T-helper 1 cell (primary cell): ENCODE measurements at places on chromosomes 7 and 10.

- DNase-seq, result no peak
Observed at GRCh38 chr10:42987121-42987541, 89.7 kb upstream of the RET start.

DNA sequence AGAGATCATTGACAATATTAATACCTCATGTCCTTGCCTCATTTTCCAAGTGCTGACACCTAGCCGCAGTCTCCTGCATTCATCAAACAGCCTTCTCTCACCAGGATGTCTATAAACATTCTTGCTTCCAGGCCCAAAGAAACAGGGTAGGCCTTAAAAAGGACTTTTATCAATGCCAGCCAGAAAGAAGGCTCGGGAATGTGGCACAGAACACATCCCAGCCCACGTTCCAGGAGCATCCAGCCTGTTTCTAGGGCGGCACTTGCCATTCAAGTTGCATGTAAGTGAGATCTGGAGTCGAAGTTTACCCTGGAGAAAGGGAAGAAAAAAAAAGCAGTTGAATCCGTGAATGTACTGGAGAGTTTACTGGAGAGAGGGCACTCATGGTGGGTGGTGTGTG lies 1083.1 kb downstream of the KCNMA1 start:
- no peak for DNase-seq

- no peak for DNase-seq
Observed at GRCh38 chr7:158676171-158676840, 28.3 kb downstream of the NCAPG2 start.

- DNase-seq, result no peak
Observed at GRCh38 chr10:42738679-42739078, 43.9 kb upstream of the BMS1 start.

- DNase-seq, result peak; percentile 37
Observed at GRCh38 chr7:26167303-26167934, 15.4 kb downstream of the NFE2L3 start.

GRCh38 chr7:47885309-47885986 lies 62.8 kb downstream of the PKD1L1 start:
- DNase-seq, result no peak

GRCh38 chr10:66472156-66472555 lies 453.7 kb upstream of the LRRTM3 start:
- no peak for DNase-seq

- no peak for DNase-seq
Observed at GRCh38 chr7:137771679-137772078, 75.1 kb downstream of the DGKI start.

DNA sequence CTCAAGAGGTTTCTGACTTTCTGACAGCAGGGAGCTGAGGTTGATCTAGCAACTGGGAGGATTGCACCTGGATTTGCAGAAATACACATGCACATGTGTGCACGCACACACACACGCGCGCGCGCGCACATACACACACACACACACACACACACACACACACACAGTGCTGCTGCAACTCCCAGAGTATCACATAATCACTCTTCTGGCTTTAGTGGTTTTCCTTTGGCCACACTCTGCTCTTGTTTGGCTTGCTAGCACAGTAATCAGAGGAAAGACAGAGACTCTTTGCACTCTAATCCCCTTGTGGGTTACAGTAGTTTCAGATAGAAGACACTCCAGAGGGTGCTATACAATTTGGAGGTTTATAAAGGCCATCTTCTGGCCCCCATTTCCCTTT lies 705.0 kb downstream of the AUTS2 start:
- no peak for DNase-seq

DNA sequence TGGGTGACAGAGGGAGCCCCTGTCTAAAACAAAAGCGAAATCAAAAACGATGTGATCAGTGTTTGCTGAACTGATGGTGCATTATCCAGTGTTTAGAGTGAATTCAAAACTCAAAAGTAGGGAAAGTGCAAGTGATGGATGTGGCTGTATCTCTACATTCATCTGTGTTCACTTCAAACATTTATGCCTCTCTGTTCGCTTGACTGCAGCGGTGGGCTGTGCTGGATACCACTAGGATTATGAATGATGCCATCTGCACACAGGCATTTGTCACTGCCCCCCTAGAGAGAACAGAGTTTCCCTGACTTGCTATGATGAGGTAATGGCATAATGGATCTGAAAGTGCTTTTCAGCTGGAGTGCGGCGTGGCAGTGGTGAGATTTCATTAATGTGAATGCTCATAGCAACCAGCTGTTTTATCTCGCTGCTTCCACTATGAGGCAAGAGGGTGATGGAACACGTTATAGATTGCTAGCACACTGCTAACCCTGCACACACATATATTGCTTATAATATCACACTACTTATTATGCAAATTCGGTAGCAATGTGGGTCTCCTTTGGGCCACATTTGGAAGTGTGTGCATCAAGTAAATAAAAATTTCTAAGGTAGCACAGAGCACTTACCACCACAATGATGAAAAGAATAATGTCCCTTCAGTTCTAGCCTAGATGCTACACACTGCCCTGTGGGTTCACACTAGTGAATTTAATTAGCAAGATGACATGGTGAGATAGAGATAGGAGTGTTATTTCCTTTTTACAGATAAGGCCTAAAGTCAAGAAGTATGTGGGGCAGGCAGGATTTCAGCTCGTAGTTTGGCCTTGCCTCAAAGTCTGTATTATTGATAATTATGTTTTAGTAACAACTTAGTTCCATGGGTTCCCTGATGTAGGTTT lies 164.7 kb downstream of the CAMK1D start:
- DNase-seq, result peak; percentile 10

DNA sequence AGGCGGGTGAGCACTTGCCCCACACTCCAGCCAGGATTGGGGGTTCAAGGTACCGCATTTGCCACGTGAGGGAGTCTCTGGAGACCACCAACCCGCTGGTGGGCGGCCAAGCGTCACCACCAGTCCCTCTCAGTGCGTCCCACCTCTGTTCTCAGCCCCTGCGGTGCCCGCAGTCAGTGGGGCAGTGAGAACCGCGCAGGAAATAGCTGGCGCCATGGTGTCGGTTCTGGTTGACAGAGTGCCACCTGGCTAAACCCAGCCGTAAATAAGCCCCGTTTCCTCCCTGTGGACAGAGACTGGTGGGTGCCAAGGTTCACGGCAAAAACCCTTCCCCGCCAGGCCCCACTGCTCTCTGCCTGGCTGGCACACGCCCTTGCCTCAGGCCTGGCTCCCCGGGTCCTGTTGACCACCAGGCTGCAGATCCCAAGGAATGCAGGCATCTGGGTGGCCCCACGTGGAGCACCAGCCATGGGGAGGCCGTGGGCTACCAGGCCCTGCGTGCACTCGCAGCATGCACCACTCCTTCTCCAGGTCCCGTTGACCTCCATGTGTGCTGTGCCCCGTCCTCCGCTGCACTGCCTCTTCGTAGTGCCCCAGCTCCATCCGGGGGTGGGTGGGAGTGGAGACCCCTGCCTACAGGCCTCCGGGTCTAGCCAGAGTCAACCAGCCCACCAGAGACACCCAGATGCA lies 140.0 kb downstream of the LHPP start:
- DNase-seq, result no peak

GRCh38 chr7:44222074-44222473 lies 21.3 kb downstream of the YKT6 start:
- DNase-seq, result no peak

DNA sequence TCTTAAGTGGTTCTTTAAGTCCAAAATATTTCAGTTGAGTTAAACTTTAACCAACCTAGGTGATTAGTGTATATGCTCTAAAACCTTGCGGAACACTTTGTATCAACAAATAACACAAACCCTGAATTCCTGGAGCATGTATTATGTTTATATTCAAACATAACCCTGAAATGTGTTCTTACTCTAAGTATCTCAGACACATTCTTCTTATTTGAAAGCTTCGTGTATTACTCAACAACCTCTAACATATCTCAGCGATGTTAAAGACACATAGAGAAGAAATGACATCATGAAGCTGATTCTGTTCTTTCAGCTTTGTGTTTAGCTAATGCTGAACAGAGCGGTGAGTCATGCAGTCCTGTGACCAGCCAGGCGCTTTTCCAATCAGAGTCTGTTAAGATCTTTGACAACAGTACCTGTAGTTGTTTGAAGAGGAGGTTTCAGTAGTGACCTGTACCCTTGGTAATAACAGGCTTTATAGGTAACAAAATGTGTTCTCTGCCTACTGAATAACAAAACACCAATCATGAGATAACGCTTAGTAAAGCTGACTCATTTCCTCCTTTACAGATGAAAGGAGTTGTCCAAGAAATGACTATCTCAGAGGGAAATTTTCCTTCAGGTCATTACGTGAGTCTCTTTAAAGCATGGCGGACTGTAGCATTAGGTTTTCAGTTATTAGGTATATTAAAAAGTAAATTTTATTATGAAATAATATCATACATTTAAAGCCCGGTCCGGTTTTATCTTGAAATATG lies 67.3 kb upstream of the KLF6 start:
- peak; percentile 86 for DNase-seq

DNA sequence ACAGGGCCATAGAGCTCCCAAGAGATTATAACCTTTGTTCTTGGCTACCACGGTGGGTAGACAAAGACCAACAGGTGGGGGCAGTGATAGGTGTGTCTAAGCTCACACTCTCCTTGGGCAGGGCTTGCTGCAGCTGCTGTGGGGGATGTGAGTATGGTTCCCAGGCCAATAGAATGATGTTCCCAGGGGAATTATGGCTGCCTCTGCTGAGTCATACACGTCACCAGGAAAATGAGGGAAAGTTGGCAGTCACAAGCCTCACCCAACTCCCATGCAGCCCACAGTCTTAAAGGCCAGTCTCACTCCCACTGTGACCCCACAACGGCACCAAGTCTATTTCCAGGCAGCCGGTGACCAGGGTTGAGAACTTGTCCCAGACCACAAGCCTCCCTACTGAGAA lies 453.4 kb upstream of the PODXL start:
- no peak for DNase-seq

- no peak for DNase-seq
Observed at GRCh38 chr10:105806-106205, 29.4 kb upstream of the ZMYND11 start.

- DNase-seq, result no peak
Observed at GRCh38 chr10:62000037-62000603, 98.6 kb downstream of the ARID5B start.

DNA sequence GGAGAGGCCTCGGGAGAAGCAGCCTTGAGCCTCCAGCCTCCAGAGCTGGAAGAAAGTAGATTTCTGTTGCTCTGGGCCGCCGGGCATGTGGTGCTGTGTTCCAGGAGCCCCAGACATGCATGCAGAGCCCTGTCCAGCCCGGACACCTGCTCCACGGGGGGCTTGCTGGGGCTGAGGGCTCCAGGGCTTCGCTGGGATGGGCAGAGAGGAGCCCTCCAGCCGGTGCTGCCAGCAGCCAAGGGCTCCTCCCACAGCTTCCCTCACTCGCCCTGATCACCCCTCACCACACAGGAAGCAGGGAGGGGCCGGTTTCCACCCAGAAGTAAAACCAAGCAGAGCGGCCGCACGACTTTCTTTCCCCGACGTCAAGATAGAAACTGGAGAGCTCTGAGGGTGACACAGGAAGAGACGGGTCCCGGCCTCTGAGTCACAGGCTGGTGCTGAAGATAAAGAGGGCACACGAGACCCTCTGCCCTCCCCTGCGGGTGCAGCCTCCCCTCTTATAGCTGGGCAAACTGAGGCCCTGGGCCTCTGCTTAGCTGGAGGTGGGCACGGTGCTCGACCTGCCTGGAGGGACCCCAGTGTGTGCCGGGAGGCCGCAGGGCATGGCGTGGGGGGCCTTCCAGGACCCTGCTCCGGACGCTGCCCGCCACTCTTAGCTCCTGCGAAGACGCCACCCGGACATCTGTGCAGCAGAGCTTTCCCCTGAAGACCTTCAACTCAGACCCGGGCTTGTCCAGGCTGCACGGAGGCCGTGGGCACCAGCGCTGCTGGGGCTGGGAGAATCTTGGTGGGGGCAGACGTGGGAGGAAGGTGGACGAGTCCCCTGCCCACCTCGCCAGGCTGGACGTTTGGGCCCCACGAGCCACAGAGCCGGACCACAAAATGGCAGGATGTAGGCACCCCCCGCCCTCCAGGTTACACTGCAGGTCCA lies 31.1 kb downstream of the ADAP1 start:
- DNase-seq, result peak; percentile 86

DNA sequence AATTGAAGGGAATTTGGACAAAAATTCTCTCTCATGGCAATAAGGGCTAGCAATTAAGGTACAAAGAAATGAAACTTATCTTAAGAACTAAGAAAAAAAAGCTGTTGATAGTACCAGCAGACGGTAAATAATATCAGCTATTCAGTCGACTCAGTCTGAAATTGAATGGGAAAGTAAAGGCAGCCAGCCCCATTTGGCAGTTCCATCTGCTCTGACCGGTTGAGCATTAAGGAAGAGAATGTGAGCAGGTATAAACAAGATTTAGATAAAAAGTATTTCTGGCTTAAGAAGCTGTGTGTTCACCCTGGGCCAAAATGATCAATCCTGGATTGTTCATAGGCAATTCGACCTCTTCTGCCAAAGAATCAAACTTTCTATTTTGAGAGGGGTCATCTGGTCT lies 154.6 kb upstream of the NPVF start:
- DNase-seq, result no peak

DNA sequence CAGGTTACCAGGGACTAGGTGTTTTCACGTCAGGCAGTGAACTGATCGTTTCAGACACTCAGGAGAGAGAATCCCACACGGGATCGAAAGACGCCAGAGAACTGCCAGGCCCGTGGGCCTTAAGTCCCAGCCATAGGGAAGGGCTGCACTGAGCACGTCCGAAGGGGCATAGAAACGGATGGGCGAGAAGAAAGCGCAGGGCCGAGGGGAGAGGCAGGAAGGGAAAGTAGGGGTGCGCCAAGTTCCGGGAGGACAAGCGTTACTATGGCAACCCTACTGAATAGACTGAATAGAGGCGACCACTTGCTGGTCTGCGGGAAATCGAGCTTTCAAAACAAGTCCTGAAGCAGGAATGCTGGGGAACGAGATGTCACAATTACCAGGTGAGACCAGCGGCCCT lies 421.3 kb upstream of the NUPR2 start:
- no peak for DNase-seq

DNA sequence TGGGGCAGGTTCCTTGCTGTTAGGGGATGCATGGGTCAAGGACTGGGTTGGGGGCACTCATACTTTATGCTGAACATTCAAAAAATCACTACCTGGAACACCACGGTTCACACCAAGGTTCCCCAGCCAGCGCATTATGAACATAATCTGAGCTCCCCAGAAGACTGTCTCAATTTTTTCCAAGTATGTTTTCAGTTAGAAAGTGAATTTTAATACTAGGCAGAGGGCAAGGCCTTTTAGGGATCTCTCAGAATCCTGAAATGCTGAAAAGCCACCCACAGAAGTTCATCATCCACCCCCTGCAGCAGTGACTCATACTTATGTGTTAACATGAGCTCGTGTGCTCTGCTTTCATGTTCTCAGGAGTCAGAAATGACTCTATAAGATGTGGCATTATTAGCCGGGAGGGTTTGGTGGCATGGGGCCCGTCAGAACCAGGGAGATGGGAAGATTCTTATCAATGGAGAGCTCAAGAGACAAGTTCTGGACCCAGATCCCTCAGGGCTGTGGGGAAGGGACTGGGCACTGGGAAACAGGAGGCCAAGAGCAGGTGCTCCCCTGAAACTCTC lies 185.2 kb upstream of the ITGB1 start:
- no peak for DNase-seq

DNA sequence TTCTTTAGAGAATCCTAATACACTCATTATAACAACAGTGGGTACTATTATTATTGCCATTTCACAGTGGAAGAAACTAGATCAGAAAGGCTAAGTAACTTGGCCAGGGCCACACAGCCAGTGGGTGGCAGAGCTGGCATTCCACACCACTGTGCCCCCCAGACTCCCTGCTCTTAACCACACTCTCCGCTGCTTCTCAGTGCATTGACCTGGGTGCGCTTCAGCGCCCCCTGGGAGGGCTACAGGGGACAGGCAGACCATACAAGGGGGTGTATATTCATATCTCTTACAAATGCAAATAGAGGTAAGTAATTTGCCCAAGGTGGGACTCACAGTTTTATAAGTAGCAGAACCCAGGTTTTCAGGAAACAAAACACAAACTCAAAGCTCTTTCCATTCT lies 77.0 kb upstream of the NMT2 start:
- DNase-seq, result no peak
